ENCODE measurements at places on chromosomes 4 and X.

- DNase-seq, result peak; percentile 39
These were observed 241.4 kb downstream of the FRMPD4 start for GRCh38 chrX:12379671-12380070.

GRCh38 chrX:140132937-140133336 lies 167.6 kb upstream of the CXorf66 start:
- DNase-seq, result no peak

DNA sequence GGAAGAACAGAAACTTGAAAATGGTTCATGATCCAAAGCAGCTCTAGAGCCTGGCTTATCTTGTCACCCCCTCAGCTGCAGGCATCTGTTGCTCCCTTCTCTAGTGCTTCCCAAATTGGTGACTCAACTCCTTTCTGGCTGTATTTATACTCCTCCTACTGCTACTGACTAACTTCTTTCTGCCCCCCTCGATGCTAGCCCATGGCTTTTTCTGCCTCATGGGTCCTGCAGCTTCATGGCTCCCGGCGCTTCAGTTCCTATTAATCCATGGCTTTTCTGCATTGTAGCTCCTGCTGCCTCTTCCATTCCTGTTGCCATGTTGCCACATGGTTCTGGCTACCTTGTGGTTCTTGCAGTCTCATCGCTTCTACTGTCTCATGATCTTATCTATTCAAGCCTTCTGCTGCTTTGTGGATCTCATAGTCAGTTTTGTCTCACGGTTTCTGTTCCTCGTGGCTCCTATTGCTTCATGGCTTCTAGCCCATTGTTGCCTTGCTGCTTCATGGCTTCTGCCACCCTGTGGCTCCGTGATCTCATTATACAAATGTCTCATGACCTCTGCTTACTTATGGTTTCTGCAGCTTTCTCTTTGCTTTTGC lies 48.1 kb downstream of the SMC1A start:
- peak; percentile 18 for DNase-seq

- DNase-seq, result no peak
These were observed 29.6 kb upstream of the CHRNA9 start for GRCh38 chr4:40305328-40306170.

DNA sequence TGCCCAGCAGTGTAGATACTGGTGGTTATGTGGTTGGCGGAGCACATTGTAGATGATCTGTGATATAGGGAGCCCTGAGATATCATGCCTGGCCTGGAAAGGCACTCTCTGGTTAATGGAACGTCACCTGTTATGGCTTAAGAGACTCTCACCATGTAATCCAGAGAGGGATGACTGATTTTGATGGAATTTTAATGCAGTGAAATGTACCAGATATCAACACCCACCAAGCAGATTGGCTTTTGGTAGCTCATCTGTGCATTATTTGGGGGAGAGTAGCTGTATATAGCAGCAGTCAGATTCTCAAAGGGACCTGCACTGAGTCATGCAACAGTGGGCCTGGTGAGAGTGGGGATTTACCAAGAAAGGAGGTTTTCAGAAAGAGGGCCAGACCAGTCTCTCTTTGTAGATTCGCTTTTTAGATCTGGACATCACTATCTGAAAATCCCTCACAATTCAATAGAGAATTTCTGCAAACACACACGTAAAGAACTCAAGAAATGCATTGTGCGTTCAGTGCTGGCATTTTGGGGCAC lies 17.3 kb downstream of the TSC22D3 start:
- no peak for DNase-seq

DNA sequence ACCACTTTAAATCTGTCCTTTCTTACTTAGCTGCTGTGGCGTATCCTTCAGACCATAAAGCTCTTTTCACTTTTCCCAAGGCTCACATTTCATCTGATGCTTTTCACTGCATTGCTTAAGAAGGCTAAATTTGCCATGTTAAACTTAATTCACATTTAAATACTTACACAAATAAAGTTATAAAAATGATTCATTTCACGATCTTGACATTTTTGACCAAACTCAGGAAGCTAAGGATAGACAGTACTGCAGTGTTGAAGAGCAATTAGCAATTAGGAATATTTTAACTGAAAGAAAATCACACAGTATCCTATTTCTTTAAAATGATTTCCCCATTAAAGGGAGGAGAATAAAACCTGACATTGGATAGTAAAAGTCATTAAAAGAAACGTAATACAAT lies 1038.6 kb downstream of the STPG2 start:
- DNase-seq, result no peak

- DNase-seq, result peak; percentile 41
These were observed 1.8 kb upstream of the NAA15 start for GRCh38 chr4:139299536-139299935.

- peak; percentile 17 for DNase-seq
These were observed 320.1 kb downstream of the BMPR1B start for GRCh38 chr4:95077864-95078263.

GRCh38 chr4:62399242-62399641 lies 1199.1 kb downstream of the ADGRL3 start:
- no peak for DNase-seq

GRCh38 chrX:122787231-122787630 lies 396.8 kb upstream of the GRIA3 start:
- DNase-seq, result peak; percentile 15

DNA sequence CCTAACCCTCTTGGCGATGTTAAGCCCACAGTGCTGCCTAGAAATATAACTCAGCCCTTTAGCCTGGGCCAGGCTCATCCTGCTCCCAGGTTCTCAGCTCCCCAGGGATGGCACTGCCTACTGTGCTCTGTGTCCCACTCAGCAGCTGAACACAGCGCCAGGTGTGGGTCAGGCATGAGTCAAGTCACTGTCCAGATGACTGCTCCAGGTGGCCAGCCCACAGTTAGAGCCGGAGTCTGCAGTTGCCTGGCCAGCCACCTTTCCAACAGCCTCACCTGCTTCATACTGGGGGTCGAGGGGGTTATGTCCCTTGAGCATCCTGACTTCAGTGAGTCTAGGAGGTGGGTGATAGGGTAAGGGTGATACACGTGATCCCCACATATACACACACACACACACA lies 48.4 kb downstream of the TBC1D14 start:
- no peak for DNase-seq

DNA sequence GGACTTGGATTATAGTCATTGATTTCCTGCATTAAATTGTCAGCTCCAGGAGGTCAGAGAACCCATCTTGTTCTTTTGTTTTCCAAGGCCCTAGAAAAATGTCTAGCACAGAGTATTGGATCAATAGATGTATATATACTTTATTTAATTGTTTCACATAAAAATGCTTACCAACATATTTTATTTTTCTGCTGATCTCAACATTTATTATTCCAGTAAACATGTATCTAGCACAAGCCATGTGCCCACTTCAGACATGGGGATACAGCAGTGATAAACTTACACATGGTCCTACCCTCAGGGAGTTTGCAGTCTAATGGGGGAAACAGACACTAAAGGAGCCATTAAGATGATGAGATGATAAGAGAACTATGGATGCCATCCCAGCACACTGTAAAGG lies 49.1 kb upstream of the TBC1D9 start:
- DNase-seq, result no peak

DNA sequence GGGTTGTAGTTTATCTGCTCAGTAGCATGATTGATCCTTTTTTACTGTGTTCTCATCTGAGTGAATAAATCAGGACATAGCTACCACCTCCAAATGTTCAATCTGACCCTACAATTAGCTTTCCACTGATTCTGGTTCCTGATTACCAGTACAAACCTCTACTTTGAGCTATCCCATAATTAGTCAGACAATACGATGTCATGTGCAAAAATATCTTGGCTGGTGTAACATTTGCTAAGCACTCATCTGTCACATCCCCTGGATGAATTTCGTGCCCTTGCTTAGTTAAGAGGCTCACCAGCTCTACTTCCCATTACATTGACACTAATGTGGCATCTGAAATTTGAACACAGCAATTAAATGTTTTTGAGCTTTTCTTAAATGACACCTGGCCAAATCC lies 1101.0 kb upstream of the PCDH7 start:
- no peak for DNase-seq

DNA sequence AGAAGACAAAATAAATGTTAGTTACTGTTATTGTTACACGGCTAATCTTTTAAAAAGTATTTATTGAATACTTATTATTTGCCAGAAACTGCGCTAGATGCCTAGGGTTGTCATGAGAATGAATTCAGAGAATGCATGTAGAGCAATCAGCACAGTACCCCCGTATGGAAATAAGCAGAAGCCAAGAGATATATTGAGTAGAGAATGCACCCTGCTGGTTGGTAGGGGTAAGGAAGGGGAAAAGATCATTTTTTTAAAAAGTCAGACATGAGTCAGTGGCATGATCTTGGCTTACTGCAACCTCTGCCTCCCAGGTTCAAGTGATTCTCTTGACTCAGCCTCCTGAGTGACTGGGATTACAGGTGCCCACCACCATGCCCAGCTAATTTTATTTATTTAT lies 13.1 kb upstream of the DRP2 start:
- peak; percentile 55 for DNase-seq

GRCh38 chr4:105619188-105619931 lies 66.9 kb downstream of the ARHGEF38 start:
- DNase-seq, result no peak

DNA sequence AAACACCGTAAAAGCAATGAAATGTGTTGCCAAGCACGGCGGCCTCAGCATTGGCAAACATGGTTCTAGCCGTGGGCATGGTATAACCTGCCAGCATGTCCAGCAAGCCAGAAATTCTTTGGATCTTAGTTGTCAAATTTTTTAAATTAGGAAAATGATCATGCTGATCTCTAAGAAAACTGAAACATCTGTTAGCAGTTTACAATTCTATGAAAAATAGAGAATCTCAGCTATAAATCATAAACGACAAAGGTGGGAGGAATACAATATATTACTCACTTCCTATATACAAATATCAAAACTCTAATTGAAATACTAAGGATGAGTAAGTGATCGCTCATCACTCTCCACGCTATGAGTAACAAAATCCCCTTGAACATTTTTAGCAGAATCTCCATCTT lies 130.3 kb downstream of the ADGRA3 start:
- peak; percentile 81 for DNase-seq

DNA sequence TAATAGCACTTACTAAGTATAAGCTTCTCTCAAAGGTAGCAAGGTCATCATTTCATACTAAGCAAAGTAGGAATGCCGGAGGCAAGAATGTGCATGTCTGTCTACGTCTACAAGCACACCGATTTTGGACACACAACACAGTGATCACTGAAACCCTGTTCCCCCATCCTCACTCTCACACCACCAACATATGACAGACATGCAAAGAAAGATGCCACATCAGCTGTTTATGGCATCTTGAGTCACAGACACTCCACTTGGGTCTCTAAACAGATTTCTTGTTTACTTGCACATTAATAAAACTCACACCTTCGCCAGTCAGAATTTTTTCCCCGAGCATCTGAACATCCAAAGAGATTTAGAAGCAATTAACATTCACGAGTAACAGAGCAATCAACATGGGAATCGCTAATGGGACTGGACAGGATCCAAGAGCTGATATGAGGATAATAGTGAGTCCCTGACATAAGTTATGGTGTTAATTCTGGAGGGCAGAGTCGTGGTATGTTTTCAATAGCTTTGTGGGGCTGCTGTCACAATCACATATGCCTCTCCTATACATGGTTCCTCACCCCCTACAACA lies 324.1 kb downstream of the DHX15 start:
- no peak for DNase-seq

- DNase-seq, result peak; percentile 88
These were observed 20.8 kb downstream of the IRF2 start for GRCh38 chr4:184453365-184454160.

- DNase-seq, result no peak
These were observed 93.3 kb downstream of the STIM2 start for GRCh38 chr4:26953770-26954423.

DNA sequence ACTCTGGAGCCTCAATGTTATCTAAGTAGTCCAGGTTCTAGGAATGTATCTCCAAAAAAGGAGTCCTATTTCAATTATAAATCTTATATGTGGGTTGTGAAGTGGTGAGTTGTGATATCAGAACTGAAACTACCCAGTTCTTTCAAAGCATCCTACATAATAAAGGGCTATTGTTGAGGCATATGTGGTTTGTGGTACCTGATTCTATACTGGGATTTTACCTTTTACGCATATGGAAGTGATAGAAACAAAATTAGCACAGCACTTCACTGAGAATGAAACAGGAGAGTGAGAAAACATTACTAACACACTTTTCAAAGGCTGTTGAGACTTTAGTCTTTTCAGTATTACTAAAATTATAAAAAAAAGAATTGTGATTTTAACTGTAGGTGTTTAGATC lies 417.7 kb upstream of the GALNT7 start:
- DNase-seq, result no peak

DNA sequence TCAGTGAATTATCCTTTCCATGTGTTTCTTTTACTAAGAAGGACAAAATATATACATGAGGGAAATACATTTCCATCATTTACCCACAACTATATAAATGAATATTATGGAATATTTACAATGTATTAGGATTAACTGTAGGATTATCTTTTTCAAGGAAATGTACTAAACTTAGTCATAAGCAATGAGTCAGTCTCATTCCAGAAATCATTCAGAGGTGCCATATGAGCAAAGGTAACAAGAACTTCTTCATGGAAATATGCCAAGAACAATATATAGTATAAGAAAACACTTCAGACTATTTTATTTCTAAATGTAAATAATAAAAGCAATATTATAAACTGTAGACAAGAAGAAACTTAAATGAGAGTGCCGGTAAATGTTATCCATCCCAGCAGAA lies 67.1 kb downstream of the USP38 start:
- peak; percentile 50 for DNase-seq

DNA sequence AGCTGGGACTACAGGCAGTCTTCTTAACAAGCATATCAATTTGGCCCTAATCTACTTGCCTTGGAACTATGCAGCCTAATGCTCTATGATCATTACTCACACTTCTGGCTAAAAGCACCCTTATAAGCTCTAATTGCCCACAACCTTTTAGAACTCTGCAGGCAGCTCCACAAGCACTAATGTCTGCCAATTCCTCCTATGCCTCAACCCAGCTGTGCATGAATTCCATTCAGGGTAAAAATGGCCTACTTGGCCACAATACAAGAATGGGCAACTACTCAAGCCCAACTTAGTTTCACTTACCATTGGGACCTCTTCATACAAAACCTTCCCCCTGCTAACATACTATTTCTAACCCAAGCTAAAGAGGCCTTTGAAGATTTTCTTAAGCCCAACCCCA lies 51.7 kb downstream of the ZNF718 start:
- no peak for DNase-seq

- DNase-seq, result peak; percentile 69
These were observed 37.1 kb upstream of the XPNPEP2 start for GRCh38 chrX:129701624-129702069.
